ENCODE measurements at places on chromosomes 7 and 10.

GRCh38 chr10:71487726-71488125 lies 91.0 kb downstream of the CDH23 start:
- no peak for DNase-seq

- no peak for DNase-seq
Measured at GRCh38 chr10:71660313-71660712, 59.3 kb downstream of the C10orf105 start.

DNA sequence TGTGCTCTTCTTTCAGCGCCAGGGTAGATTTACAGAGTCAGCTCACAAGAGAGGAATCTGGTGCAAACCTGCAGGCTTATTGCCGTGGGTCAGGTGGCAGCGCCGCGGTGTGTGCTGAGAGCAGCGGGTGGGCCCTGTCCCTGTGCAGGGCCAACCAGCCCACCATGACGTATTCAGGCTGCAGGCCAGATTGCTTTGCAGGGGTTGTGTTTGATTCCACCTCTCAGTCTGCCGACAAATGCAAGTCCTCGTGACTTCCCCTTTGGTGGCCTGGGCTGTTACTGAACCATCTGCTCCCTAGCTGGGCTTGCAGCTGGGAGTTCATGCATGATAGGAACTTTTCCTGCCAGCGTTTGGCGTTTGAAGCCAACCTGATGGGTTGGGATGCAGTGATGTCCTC lies 66.7 kb upstream of the LEP start:
- no peak for DNase-seq

- no peak for DNase-seq
Measured at GRCh38 chr10:85265121-85265520, 936.7 kb downstream of the CCSER2 start.

DNA sequence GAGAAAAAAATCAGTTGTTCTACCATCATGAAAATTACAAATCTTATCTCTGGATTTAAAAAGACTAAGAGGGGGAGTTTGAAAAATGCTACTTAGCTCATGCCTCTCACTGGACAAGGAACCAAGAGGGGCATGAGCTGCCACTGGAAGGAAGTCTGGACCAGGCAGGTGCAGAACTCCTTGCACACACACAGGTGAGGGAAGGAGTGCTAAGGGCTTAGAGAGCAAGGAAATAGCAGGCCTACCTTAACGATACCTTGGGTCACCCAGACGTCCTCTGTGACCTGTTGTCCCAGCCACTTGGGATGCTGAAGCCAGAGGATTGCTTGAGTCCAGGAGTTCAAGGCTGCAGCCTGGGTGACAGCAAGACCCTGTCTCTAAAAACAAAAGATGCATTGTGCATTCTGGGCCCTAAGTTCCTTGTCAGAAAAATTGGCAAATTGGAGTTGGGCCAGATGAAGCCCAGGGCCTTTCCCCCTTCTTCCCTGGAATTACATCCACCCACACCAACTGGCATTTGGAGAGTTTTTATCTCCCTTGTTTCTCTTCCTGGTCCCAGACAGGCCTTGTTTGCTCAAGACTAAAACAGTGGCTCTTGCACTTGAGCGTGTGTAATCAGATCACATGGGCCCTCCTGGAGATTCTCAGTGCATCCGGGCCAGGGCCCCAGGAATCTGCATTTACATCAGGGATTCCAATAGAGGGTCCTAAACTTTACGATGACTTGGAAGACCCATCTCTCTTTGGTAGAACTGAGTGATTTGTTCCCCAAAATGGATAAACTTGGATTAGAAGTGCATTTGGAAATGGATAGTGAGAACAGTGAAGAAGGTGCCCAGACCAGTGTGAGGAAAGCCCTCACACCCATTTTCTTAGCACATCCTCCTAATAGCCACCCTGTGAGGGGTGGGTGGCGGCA lies 3.0 kb downstream of the DDIT4 start:
- no peak for DNase-seq

GRCh38 chr7:76054123-76055120 lies 6.5 kb downstream of the MDH2 start:
- DNase-seq: no peak
